Hematopoietic multipotent progenitor cell (in vitro differentiated cells): ENCODE measurements at places on chromosomes 3 and 15.

DNA sequence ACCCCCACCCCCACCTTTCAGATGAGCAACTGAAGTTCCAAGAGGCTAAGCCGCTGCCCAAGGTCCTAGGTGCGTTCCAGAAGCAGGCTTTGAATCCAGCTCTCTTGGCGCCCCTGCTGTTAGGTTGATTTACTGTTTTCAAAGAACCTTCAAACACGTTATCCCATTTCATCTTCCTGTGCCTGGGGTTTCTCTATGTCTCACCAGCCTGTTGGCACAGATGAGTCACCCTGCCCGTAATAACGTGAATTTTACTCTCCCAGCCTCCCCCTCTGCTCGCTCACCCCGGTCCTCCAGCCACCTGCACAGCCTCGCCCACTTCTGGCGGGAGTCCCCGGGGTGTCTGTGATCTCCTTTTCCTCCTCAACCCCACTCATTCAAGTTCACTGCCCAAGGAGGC, 13.0 kb upstream of the TSEN2 start:
- no peak for DNase-seq

- no peak for DNase-seq
Observed at GRCh38 chr15:32981536-32981935, 213.0 kb downstream of the FMN1 start.

GRCh38 chr15:60379525-60380274, 18.1 kb downstream of the ANXA2 start:
- no peak for DNase-seq

GRCh38 chr3:195154793-195155535, 116.0 kb downstream of the XXYLT1 start:
- peak; percentile 88 for DNase-seq

GRCh38 chr3:9036404-9037131, 73.3 kb upstream of the RAD18 start:
- DNase-seq, result no peak

DNA sequence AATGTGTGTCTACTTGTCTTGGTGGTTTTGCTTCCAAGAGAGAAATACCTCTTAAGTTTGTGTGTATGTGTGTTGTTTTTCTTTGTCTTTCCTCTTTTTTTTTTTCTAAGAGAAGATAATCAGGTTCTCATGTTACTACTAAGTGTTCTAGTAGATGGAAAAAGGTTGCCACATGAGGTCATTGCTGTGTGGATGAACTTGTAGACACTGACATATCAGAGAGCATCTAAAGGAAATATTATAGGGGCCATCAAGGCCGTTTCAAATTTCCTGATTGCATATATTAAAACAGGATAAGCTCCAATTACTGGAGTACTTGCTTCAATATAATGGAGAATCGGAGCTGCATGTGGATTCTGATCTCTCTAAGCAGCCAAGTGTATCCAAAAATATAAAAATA, 747.5 kb downstream of the NR2F2 start:
- DNase-seq, result no peak

DNA sequence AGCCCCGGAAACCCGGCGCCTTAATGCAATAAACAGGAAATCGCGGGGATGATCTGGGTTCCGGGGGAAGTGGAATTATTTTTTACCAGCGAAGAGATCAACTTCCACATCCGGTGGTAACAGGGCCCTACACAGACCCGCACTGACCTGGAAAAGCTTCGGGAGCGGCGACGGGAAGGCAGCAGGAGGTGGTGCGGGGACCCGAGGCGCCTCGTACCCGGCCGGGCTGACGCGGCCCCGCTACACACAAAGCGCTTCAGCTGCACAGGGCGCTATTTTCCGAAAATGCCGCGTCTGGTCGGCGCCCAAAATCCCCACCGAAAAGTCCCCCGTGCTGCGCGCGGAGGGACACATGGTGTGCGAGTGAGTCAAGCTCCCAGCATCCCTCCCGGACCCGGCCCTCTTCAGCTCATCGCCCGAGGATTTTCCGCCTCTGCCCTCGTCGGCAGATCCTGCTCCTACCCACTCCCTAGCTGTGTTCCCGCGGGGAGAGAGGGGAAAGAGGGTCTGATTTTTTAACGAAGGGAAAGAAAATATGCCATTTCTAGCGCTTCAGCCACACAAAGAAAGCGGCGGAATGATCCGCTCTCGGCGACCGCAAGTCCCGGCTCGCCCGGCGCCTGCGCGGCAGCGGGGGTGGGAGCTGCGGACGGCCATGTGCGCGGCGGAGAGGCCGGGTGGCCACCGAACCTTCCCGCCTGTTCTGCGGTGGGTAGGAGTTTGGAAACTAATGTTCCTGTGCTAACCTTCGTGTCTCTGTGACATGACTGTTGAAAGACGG, at the start of gene GABPB1:
Gene GABPB1, minus strand, starts transcription at position 361 of the 781 bp plus-strand sequence. CDS start 45,400 bp downstream, outside the sequence.
- peak; percentile 93 for DNase-seq

GRCh38 chr3:43699864-43700263, 9.1 kb downstream of the ABHD5 start:
- peak; percentile 28 for DNase-seq

- DNase-seq, result no peak
Observed at GRCh38 chr3:135549928-135550494, 415.5 kb upstream of the PPP2R3A start.

GRCh38 chr15:95091444-95091843, 860.1 kb downstream of the MCTP2 start:
- no peak for DNase-seq

GRCh38 chr3:103440539-103441203, 1005.9 kb downstream of the ZPLD1 start:
- DNase-seq, result no peak

GRCh38 chr3:188916934-188917401, 254.8 kb upstream of the TPRG1 start:
- DNase-seq, result no peak

GRCh38 chr15:41806291-41807181, 21.4 kb upstream of the JMJD7 start:
- DNase-seq, result no peak

- DNase-seq, result no peak
Observed at GRCh38 chr15:31013863-31014607, 22.6 kb upstream of the MTMR10 start.

- DNase-seq, result no peak
Observed at GRCh38 chr3:68943753-68944500, 11.6 kb upstream of the TAFA4 start.

GRCh38 chr3:171760477-171760876, 49.8 kb downstream of the PLD1 start:
- DNase-seq, result no peak
